AG10803 (cell line): ENCODE measurements at places on chromosomes 11 and 22.

GRCh38 chr11:117702946-117703598 lies 93.9 kb downstream of the DSCAML1 start:
- no peak for DNase-seq

- DNase-seq = peak; percentile 13
Observed at GRCh38 chr11:92711926-92712325, 257.5 kb upstream of the MTNR1B start.

DNA sequence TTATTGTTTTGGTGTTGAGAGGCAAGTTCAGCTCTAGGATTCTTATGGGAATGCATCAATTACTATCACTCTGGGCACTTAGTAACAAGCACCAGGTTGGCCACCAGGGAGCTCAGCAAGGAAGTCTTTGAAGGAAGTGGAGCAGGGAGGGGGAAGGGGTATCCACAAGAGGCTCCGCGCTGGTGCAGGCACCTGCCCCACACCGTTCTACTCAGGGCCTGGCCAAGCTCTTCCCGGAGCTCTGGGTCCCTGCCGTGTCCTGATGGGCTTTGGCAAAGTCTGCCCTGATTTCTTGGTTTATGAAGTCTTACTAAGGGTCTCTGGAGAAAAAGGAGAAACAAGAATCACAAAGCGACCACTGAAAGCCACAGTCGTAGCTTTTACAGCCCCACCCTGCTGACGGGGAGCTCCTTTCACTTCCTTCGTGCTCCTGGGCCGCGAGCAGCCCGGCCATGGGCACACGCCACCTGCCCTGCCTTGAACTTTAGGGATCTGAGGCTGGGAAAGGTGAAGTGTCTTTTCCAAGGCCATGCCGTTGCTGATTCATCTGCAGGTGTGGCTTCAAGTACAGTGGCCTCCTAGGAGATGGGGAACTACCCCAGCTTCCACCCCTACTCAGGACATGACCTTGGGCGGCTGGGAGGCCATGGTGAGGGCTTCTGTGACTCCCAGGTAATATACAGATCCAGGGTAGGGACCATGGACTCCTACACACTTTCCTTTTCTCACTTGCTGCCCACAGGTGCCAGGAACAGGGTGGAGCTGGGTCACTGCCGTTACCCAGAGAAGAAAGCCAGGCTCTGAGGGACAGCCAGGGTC lies 15.9 kb upstream of the LRRC32 start:
- DNase-seq = no peak

- DNase-seq = no peak
Observed at GRCh38 chr22:20181194-20181883, 30.5 kb upstream of the CCDC188 start.

- peak; percentile 47 for DNase-seq
Observed at GRCh38 chr11:33500861-33501479, 199.7 kb downstream of the C11orf91 start.

- no peak for DNase-seq
Observed at GRCh38 chr11:104652996-104653395, 245.3 kb downstream of the CASP12 start.

DNA sequence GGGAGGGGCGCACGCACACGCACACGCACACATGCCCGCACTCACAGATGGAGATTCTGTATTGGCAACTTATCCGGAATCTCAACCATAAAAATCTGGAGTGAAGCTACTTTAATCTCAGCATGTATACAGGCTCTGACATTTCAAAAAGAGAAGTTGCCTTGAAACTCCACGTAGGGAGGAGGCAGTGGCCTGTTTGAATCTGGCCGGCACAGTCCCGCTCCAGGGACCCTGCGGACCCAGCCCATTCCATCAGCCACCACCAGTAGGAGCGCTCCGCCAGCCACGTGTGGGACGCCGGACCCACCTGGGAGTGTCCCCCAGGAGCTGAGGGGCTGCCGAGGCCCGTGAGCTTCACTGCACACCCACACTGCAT lies 1.9 kb upstream of the SYT8 start:
- DNase-seq = no peak

GRCh38 chr11:62830904-62831519 lies 839 bp downstream of the STX5 start:
- no peak for DNase-seq

GRCh38 chr11:70826541-70827335 lies 425.6 kb downstream of the SHANK2 start:
- DNase-seq = no peak

- DNase-seq = no peak
Observed at GRCh38 chr11:48182860-48183526, 33.6 kb upstream of the OR4B1 start.

DNA sequence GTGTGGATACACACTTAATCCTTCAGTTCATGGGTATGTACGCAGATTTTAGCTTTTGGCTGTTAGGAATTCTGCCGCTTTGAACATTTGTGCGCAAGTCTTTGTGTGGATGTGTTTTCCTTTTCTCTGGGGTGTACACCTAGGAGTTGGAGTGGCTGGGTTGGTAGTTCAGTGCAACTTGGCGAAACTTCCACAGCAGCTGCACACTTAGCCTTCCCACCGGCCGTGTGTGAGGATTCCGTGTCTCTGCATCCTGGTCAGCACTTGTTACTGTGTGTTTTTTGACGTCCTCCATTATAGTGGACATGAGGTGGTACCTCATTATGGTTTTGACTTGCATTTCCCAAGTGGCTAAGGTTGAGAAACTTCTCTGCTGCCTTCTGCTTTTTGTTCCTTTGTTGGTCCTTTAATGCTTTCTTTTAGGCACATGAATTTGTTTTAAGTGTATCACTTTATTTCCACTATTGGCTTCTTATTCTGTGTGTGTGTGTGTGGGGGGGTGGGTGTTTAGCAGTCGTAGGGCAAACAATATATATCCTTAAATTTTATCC lies 72.1 kb upstream of the SLC25A18 start:
- no peak for DNase-seq

GRCh38 chr22:30649430-30650007 lies 13.9 kb downstream of the SLC35E4 start:
- peak; percentile 56 for DNase-seq

DNA sequence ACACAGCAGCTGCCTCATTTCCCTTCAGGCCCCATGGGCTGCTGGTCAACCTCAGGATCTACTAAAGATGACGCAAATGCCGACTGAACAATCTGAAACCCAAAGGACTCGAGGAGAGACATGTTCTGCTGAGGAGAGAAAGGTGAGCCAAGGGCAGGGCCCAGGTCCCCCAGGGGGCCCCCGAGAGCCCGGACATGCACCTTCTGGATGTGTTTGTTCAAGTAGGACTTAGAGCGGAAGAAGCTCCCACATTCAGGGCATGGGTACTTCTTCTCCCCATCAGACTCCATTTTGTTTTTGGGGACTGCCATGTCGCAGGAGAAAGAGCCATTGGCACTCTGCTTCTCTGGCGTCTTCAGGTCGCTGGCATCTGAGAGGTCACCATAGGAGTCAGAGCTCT lies 19.3 kb downstream of the PATZ1 start:
- no peak for DNase-seq

DNA sequence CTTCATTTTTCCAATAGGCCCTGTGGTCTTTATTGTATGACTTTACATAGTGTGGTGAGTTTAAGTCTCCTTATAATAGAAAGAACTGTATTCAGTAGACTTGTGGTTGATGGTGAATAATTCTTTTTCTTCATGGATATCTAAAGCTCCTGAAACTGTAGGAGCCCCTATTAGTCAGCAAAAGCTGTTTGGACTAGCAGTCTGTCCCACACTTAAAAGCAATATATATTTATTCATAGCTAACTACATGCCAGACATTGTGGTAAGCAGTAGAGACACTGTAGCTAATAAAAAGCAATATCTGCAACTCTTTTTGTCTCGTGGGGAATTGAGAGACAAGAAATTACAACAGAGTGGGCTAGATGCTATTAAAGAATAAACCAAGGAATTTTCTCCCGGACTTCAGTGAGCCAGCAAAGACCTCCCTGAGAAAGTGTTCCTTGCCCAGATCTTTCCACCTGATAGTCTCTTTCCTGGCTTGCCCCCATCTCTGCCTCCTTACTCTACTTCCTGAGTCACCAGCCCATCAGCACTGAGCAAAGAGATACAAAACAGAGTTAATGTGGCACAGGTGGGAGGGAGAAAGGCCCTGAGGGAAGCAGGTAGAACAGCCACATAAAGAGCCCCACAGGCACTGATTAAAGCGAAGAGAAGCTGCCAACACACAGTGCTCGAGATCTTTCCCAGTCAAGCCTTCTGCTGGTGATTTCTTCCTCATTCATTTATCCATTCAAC lies 1.4 kb upstream of the OR52W1 start:
- no peak for DNase-seq

- DNase-seq = no peak
Observed at GRCh38 chr22:17436981-17437412, 67.7 kb downstream of the CECR2 start.

DNA sequence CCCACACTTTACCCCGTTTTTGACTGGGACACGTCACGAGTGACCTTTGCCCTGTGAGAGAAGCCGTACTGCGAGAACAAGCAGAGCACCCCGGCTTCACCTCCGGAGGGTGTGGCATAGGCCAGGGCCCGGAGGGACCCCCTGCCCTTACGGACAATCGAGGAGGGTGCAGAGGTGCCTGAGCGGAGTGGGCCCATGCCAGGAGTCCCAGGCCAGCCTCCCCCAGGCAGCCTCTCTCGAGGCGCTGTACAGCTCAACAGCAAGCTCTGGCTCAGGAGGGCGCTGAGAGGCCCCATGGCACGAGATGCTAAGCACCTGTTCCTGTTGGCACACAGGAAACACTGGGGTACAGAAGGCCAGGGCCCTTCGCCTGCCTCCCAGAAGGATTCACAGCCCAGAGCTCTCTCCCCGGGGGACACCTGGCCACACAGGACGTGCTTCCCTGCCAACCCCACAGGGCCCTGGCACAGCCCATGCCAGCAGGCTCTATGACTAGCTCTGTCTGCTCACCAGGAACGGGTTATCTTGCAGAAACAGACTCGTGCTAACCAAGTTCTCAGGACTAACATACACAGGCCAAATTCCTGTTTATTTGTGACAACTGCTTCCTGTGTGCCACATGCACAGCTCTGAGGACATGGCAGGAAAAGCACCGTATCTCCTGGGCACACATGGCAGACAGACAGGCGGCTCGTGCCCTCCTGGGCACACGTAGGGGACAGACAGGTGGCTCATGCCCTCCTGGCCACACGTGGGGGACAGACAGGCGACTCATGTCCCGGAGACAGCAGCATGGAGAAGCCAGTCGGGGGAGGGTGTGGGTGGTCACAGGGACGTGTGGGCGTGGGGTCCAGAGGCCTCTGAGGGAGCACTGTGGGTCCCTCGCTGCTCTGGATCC lies 11.6 kb downstream of the TOLLIP start:
- no peak for DNase-seq

- DNase-seq = peak; percentile 8
Observed at GRCh38 chr22:29555065-29555644, 1.6 kb upstream of the THOC5 start.

- DNase-seq = no peak
Observed at GRCh38 chr22:17772249-17772957, 1.9 kb downstream of the BID start.

DNA sequence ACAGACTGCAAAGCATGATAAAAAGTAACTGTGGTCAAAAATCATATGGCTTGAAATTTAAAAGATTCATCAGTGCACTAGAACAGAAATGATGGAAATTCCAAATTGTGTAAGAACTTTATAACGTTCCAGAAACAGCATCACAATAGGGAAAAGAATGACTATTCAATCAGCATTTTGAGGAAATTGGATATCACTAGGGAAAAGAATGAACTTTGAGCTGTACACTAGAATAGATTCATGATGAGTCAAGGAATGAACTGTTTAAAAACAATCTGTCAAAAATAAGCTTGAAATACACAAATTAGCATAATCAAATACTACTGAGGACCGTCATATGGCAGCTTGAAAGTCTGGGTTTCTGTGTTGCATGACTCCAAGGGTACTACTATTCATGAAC lies 20.5 kb upstream of the HEPHL1 start:
- DNase-seq = no peak

- peak; percentile 78 for DNase-seq
Observed at GRCh38 chr11:34331329-34331728, 26.5 kb downstream of the ABTB2 start.

DNA sequence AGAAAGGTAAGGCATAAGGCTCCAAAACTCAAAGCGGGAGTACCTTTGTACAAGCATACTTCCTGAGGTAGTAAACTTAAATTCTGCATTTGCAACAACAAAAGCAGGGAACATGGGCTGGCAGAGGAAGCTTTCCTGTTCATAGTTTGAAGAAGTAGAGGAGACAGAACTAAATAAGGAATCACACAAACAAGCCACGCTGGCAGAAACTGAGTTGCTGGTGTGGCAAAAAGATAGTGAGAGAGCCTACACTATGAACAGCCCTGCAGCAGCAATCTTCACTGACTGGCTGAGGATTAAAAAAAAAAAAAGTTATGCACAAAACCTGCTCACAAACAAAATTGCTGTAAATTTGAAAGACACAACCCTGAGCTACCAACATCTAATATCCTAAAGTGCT lies 46.5 kb downstream of the FCHSD2 start:
- DNase-seq = no peak

DNA sequence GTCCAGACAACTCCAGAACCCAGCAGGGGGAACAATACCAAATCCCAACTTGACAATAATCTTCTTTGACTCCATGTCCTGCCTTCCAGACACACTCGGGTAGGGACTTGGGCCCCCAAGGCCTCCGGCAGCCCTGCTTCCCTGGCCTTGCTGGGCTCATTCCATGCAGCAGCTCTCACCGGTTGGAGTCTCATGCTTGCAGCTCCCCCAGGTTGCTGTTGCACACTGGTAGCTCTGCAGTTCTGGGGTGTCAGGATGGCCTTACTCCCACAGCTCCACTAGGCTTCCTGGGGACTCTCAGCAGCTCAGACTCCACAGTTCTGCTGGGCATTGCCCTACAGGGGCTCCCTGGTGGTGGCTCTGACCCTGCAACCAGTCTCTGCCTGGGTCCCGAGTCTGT lies 42.8 kb downstream of the ST3GAL4 start:
- DNase-seq = no peak

- DNase-seq = peak; percentile 50
Observed at GRCh38 chr11:47980088-47980906, at the start of gene PTPRJ. TSS of gene PTPRJ (plus strand) at chr11:47980559. CDS start at chr11:47980913, 354 bp downstream.

- no peak for DNase-seq
Observed at GRCh38 chr11:16779436-16779835, 41.0 kb downstream of the C11orf58 start.

DNA sequence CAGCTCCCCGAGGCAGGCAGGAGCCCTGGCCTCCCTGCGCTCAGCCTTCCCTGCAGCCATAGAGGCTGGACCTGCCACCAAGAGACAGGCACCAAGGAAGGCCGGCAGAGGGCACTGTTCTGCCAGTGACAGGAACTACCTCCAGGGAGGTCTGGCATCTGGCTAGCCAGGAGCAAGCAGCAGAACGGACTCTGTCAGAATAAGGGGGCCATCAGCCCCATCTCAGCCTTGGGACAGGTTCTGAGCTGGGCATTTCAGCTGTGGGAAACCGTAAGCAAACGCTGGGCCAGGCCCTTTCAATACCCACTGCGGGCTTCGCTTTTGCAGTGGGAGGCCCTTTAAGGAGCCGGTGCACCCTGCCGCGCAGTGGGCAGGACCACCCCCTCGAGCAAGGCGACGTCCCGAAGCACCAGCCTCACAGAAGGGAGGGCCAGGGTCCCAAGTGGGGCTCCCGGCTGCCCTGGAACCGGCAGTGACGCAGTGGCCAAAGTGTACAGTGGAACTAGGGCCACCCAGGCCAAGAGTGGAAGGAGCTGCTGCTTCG lies 18.2 kb downstream of the IFT27 start:
- DNase-seq = peak; percentile 73
